DND-41 (cell line): ENCODE measurements at places on chromosomes 2 and 18.
A peak's percentile ranks its signal among the peaks of the same experiment; 100 is the strongest.

DNA sequence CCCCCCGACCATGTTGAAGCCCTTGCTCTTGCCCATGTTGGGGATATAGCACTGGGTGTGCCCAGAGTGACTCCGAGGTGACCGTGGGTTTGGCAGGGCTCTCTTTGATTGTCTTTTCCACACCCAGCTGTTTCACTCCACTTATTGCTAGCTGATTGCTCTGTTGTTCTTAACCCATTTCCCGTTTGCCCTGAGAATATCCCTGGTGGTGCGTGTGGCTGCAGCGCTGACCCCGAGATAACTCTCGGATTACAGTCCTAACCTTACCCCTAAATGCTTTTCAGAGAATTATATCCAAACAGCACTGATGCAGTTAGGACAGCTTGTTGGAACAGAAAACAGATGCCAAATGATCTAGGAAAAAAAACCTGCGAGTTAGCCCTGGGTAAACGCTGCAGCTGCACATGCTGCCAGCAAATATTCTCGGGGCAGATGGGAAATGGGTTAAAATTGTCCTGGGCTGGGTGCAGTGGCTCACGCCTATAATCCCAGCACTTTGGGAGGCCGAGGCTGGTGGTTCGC is 34.3 kb upstream of the SNORC start:
- DNase-seq = no peak

DNA sequence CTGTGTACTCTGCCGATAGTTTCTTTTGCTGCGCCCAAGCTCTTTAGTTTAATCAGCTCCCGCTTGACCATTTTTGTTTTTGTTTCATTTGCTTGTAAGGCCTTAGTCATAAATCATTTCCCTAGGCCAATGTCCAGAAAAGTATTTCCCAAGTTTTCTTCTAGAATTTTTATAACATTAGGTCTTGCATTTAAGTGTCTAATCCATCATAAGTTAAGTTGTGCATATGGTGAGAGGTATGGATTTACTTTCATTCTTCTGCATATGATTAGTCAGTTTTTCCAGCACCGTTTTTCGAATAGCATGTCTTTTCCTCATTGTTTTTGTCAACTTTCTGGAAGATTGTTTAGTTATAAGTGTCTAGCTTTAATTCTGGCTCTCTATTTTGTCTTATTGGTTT is 484.8 kb upstream of the CNTNAP5 start:
- no peak for DNase-seq

DNA sequence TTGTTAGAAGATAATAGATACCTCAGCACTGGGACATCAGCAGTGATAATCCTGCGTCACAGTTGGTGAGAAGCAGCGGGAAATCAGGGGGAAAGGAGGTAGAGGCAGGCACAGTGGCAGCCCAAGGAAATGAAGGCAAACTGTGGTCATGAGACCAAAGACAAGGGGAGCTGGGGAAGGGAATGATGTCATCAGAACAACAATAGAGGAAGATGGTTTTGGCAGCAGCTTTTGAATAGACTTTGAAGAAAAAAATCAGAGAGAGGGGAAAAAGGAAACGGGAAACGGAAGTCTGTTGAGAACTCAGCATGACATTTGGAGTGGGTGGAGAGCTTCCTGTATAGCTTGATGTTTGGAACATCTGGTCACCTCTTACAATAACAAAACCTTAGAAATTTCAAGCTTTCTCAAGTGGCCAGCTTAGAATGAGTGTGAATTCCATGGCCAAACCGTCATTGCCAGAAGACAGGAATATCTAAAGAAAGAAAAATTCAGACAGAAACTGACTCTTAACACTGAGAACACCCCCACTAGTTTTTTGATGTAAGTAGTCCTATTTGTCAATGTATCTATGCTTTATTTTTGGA is 18.4 kb upstream of the YES1 start:
- DNase-seq = peak; percentile 79

DNA sequence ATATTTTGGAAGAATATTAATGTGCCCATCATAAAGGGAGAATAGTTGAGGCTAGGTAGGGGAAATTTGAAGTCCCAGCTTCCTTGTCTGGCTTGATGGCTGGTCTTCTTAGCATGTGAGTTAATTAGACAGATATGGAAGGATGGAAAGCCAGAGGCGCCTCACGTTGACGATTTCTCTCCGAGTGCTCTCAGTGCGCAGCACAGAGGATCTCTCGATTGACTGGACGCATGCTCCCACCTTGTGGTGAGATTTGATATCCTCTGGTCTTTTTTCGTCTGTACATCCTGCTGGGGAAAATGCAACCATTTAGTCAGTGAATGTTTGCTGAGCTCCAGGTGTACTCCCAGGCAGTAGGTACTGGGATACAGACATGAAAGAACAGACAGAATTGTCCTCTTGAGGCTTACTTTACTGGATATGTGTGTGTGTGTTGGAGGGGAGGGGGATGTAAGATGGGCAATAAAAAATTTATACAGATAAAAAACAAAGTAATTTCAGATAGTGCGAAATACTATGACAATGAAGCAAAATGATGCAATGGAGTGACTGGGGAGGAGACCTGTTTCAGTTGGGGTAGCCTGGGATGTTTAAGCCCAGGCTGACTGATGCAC is 66.9 kb upstream of the ZNG1B start:
- DNase-seq = peak; percentile 53

DNA sequence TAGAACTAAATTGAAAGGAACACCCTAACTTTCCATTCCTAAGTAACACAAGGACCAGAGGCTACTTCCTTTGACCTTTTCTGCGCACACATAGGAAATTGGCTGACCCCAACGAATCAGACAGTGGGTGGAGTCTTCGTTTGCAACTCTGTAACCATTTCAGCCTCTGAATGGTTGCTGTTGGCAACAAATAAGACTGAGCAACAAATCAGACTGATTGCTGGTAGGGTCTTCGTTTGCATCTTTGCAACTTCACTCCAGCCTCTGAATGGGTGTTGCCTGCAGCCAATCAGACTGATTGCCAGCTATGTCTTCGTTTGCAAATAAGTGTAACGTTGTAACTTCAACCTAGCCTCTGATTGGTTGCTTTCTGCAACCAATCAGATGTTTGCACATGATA is 34.6 kb downstream of the USP40 start:
- no peak for DNase-seq

GRCh38 chr2:233977296-233977837 is 60.2 kb downstream of the TRPM8 start:
- no peak for DNase-seq

GRCh38 chr2:176646033-176646615 is 376.9 kb downstream of the MTX2 start:
- DNase-seq = no peak

DNA sequence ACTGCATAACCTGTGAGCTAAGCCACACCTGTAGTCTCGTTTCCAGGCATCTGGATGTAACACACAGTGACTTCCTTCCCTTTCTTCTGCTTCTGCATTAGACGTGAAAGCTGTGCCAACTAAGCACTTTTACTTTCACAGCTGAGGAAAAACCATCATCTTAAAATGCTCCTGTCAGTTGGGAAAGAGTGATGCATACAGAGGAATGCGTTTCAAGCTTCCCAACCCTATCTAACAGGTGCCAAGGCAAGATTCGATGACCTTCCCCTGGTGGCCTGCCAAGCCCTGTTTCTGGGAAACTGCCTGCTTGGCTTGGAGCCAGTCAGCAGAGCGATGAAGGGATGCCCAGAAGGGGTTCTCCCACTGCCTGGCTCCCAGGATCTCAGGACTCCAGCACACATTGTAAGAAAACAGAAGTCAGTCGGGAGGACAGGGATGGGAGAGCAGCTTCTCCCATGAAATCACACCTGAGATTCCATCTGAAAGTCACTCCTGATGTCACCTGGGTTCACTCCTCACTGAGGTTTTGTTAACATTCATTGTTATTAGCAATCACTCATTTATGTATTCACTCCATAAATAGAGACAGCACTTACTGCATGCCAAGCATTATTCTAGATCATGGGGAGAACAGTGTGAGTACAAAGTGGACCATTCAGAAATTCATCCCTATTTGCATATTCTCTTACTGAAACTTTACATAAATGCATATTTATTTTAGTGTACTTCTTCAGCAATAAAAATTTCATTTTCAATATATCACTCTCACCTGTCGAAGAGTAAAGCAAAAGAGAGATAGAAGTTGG is 64.1 kb downstream of the DTNA start:
- no peak for DNase-seq

DNA sequence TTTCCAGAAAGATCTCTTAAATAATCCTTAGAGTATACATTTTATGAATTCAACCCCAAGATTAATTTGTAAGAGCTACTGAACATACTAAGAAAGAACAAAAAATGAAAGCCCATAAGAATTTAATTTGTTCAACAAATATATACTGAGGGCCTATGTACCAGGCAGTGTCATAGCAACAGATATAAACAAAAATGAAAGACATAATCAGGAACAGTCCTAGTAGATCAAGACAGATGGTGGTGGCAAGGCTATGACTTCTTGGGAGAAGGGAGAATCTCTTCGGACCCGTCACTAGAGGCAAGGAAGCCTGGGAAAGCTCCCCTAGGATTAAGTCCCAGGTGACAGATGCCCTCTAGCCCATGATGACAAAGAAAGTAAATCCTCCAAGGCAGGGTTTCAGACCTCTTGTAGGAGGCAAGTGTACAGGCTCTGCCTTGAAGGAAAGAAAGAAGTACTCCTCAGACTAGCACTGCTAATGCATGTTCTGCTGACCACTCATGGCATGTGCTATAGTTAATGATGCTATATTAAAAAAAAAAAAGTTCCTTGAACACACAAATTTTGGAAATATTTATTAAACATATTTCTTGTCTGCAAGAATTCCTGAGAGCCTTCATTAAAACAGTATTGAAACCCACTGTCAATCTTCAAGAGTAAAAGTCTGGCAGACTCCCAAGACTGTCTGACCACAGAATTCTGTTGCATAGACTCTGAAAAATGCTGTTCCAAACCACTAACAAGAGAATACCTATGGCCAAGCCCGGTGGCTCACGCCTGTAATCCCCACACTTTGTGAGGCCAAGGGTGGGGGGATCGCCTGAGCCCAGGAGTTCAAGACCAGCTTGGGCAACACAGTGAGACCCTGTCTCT is 31.5 kb downstream of the NOL10 start:
- no peak for DNase-seq

DNA sequence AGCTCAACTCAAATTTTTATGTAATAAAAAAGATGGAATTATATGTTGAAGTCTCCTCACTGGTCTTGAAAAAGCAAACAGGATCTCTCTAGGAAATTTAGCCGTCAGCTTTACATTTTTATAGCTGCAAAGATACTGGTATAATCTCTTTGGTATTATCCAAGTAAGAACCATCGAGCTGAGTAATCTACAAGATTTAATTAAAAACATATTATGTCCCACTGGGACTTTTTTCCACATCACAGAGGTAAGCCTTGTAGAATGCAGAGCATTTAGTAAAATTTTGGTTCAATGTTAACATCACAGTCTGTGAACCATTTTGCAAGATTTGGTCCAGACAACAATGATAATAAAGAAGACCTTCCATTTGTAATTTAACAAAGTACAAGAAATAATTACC is 162.6 kb upstream of the SLC39A10 start:
- DNase-seq = no peak

GRCh38 chr18:67794521-67794920 is 278.0 kb upstream of the DSEL start:
- DNase-seq = no peak

- no peak for DNase-seq
Observed at GRCh38 chr2:124810132-124810531, 785.0 kb downstream of the CNTNAP5 start.

DNA sequence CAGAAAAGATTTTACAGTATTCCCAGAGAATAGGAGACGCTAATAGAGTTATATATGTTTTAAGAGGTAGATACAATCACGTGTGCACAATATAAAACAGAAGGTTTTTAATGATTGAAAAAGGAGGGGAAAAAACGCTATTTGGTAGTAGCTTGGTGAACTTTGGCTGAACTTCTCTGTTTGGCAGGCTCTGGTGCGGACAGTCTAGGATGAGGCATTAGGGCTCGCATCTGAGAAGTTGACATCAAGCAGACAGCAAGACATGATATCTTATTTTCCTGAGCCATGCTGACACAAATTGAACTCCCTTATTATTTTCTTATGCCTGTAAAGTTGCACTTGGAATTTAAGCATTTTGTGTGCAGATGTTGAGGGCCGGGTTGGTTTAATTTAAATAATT is 176.6 kb downstream of the EN1 start:
- no peak for DNase-seq

DNA sequence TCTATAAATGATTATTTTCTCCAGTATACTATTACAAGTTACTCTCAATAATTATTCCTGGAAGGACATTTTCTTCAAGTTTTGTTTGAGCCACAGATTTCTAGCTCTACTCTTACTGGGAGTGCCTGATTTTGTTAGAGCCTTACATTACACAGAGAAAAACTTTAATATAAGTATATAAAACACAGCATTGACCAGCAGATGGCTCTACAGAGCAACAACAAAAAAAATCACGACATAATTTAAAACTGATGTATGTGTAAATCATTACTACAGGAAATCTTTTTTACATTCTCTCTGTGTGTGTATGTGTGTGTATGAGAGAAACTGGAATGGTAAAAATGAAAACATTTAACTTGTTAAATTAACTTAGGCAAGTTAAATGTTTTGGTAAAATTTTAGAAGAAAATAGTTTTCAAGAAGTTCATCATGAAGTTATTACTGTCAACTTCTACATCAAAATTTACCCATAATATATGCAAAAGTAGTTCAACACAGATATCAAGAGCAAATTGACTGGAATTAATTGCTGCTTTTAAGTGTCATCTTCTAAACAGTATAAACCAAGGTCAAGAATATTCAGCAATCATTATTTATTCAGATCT is 103.3 kb downstream of the MDH1 start:
- peak; percentile 37 for DNase-seq

DNA sequence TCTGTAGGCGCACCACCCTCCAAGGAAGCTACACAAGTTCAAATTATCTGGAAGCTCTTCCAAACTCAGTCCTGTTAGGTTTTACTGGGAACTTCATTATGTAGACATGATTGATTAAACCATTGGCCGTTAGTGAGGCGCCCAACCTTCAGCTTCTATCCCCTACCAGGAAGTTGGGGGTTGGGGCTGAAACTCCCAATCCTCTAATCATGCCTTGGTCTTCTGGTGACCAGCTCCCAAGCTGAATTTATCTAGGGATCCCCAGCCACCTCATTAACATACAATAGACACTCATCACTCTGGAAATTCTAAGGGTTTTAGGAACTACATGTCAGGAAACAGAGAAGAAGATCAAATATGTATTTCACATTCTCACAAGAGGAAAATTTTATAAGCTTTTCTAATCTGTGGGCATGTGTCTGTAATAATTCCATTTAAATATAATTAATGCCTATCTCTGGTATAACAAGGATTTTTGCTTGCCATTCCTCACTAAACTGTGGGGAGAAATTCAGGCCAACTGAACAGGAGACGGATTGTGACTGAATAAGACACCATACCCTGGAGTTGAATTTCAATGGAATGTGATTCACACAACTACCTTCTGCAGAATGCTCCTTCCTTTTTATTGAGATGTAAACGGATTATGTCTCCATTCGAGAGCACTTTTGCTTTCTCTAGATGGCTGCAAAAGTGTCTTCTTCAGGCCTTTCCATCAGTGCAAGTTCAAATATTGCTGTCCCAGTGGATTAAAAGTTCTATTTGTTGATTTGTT is 328.6 kb downstream of the LRRTM1 start:
- DNase-seq = no peak

GRCh38 chr2:198144660-198145059 is 340.3 kb downstream of the PLCL1 start:
- DNase-seq = peak; percentile 87
